ENCODE measurements at places on chromosomes 7 and 10.
A peak's percentile ranks its signal among the peaks of the same experiment; 100 is the strongest.

DNA sequence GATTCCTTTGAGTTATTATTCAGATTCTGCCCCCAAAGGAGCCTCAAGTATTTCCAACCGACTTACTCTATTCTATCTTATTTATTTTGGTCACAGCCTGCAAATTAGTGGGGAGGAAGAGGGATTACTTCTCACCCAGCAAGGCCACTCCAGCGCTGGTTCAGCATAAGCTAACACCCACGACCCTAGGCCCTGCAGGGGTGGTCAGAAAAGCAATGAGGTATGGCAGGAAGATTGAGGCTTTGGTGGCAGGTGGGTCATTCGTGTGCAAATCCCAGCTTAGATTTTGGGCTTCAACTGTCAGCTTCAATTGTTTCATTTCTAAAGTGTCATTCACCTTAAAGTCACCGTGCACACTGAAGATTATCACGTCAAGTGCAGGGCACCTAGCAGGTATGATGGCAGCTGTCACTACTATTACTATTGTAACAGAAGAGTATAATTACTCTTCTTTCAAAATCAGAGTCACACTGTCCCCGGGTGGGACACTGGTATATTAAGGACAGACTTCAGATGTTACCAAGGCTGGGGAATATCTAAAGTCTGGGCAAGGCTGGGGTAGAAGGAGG lies 48.8 kb upstream of the OPTN start:
- DNase-seq, result peak; percentile 16

- no peak for DNase-seq
Observed at GRCh38 chr7:36032361-36032818, 120.7 kb upstream of the EEPD1 start.

DNA sequence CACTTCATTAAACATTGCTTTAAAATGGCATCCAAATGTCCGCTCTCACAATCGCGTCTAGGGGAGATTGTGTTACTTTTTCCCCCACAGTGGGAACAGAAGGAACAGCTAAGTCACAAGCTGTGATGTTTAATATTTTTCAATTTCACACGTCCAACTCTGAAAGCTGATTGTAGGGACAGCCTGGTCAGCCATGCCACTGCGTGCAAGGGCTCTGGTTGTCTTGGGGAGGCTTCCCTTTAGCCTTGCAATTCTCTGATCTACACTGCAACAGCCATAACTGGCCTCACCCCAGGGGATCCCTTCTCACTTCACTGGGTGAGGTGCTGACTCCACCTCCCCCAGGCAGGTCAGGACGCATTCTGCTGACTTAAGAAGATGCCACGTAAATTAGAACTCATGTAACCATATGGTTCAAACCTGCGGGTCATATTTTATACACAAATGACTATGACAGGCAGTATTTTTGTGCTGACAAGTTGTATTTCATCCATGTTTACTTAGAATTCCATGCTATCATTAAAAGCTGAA lies 425.2 kb upstream of the NFE2L3 start:
- no peak for DNase-seq

- no peak for DNase-seq
Observed at GRCh38 chr10:13767676-13768178, 181.0 kb downstream of the PRPF18 start.

- DNase-seq, result peak; percentile 14
Observed at GRCh38 chr7:29915481-29916215, 74.0 kb downstream of the SCRN1 start.

DNA sequence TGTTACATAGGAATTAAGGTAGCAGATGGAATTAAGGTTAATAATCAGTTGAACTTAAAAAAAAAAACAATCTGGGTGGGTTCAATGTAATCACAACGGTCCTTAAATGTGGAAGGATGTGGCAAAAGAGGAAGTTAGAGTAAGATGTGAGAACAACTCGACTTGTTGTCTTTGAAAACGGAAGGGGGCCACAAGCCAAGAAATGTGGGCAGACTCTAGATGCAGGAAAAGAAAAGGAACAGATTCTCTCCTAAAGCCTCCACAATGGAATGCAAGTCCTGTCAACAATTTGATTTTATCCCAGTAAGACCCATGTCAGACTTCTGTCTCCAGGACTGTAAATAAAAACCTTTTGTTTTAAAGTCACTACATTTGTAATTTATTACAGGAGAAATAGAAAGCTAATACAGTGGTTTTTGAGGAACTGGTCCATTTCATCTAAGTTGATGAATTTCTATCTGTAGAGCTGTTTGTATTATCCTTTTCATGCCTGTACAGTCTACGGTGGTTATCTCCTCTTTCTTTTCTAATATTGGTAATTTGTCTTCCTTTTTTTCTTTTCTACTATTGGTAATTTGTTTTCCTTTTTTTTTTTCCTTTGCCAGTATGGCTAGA lies 8.6 kb downstream of the MCMBP start:
- DNase-seq, result no peak

DNA sequence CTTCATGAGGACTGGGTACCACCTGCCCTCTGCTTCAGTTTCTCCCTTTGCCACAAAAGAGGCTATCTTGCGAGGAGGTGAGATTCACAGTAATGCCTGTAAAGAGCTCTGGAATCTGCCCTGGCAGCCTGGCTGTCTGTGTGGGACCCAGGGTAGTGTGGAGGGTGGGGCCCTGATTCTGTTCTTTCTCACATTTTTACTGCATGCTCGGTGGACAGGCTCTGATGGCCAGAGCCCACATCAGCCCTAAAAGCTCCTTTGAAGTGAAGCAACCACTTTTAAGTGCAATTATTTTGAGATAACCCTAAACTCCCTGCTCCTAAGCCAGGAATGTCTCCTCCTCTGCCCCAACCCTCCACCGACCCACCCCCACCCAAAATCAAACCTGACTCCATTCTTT lies 92.1 kb upstream of the PODXL start:
- no peak for DNase-seq

- no peak for DNase-seq
Observed at GRCh38 chr10:28253169-28253785, 49.6 kb downstream of the MPP7 start.

GRCh38 chr7:139648941-139649425 lies 125.5 kb downstream of the CLEC2L start:
- DNase-seq, result no peak

DNA sequence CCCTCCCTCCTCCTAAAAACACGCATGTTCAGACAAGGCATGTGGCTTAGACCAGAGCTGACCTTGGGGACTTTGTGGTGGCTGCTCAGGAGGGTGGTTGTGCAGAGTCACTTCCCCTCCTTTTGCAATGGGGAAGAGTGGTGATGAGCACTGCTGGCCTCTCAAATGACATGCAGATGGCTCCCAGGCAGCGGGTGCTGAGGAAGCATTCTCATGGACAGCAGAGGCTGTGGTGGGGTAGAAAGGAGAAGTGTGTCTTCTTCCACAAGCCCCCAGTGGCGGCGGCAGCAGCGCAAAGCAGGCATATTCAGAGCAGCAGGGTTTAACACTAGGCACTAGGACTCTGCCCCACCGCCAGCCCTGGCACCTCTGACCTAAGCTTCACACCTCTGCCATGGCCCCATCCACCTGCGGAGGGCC lies 105.9 kb upstream of the ANLN start:
- DNase-seq, result no peak

- DNase-seq, result no peak
Observed at GRCh38 chr7:53602817-53603418, 567.5 kb downstream of the POM121L12 start.

DNA sequence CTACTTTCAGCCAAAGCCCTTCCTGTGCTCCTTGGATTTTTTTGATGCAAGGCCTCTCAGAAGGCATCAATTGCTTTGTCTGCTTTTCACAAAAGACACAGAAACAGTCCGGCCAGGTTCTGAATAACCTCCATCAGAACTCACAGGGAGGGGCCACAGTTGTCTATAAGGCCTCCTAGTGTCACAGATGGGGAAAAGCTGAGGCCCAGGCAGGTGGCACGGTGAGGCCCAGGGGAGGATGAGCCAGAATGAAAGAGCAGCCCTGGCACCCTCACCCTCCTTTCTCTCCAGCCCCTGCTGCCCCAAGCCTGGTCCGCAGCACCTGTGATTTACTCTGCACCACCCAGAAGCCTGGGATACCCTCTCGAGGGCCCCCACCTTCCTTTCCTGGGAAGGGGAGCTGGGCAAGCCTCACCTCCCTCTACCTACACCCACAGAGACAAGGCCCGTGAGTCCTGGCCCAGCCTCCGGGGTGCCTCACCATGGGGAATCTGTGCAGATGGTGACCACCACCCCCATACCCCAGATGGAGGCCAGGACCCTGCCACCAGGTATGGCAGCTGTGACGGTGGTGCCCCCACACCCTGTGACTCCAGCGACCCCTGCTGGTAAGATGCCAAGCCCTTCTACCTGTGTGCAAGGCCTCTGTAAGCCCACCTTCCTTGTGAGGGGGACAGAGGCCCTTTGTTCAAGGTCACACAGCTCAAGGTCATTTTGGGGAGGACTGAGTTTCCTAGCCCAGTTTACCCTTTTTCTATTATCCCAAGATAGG lies 26.2 kb upstream of the ZNF467 start:
- no peak for DNase-seq

GRCh38 chr7:50982626-50983025 lies 199.9 kb upstream of the GRB10 start:
- DNase-seq, result no peak

GRCh38 chr7:42956062-42956461 lies 23.9 kb downstream of the MRPL32 start:
- no peak for DNase-seq

Data from NCI-H345 (cell line).